ENCODE measurements at places on chromosomes 6 and 20.

GRCh38 chr6:53646606-53647005, 18.9 kb downstream of the KLHL31 start:
- DNase-seq = no peak

DNA sequence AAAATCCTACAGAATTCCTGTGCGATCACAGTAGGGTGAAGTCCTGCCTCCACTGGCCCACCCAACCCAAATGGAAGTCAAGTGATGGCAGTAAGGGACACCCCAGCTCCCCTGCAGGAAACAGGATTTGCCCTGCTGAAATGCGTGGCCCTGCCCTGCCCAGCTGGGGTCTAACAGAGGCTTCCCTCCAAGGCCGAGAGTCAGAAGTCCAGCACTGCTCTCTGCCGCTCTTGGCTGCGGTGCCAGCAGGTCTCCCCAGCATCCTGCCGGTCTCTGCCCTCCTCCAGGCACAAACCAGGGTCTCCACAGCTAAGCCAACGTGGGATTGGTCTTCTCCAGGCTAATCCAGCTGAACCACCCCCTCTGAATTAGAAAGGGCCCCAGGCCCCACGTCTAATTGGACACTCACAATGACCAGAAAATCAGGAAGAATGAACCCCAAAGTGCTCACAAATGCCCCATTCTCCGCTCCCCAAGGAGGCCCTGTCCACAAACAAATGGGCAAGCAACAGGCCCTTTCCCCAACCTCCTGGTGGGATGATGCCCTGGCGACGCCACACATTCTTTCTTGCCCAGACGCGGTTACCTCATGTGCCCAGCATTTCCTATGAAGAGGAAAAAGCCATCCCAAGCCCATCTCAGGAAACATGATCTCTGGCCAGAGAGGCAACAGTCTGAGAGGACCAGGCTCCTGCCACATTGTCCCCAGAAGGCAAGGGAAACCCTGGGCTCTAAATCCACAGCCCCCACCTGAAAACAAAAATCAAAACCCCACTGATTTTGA, 117.2 kb downstream of the BANF2 start:
- no peak for DNase-seq

DNA sequence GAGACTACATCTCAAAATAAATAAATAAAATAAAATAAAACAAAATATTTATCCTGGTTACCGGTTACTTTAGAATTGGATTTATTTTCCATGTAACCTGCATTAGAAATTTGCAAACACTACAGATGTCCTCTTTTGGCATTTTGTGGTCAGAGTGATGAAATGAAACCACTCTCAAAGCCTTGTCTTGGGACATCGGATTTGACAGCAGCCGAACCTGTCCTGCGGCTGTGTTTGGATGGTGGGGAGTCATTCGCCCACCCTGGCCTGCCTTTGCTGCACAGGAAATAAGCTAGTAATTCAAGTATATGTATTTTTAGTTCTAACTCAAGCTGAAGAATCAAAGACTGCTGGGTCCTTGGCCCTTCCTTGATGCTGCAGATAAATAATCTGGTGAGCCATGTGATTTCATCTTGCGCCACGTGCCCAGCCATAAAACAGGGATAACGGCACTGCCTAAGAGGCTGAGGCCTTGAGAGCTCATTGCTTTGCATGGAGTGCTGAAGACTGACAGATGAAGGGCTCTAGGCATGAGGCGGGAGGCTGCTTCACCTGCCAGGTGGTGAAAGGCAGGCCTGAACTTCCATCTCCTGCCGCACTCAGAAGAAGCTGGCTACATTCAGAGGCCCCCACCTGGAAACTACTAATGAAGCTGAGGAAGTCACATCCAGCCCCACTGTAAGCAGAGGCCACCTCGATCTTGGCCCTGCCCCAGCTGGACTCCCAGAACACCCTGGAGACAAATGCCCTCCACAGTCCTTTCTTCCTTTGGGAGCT, 76.9 kb downstream of the NOL4L start:
- peak; percentile 58 for DNase-seq

GRCh38 chr20:39081255-39081654, 119.1 kb downstream of the DHX35 start:
- peak; percentile 85 for DNase-seq

GRCh38 chr6:90121982-90122381, 174.7 kb downstream of the BACH2 start:
- no peak for DNase-seq

DNA sequence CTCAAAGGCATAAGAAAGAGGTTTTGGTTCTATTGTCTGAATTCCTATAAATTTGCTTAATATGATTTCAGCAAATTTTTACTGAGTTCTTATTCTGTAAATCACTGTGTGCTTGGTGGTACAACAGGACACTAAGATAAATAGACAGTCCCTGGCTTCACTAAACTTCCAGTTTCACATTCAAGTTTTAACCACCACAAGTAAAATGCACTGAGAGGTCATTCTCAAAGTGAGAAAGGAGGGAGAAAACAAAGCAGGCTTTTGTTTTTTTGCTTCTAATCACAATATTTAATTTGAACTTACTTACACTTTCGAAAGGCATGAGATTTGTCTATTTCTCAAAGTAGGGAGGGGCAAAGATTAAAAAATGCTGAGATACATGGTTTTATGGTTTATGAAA, 445.7 kb downstream of the CDC5L start:
- DNase-seq = no peak

DNA sequence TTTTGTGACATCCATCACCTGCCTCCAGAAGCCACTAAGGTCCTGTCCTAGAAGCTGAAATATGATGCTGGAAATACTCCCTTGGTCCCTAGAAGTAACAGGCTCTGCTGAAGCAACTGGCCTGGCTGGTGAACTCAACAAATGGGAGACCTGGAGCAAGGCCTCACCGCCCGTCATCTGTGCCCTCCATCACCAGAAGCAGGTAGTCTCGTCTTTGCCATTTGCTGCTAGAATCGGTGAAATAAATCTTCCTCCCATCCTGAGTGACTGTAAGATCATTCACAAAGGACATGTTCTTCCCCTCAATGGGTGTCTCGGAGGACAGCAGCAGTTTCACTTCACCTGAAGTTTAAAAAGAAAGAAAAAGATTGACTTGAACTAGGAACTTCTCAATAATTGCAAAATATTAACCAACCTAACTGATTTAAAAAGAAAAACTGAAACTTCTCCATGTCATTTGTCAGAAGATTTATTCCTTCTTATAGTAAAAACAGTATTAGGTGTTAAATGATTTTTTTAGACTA, 21.0 kb downstream of the CST7 start:
- DNase-seq = no peak

DNA sequence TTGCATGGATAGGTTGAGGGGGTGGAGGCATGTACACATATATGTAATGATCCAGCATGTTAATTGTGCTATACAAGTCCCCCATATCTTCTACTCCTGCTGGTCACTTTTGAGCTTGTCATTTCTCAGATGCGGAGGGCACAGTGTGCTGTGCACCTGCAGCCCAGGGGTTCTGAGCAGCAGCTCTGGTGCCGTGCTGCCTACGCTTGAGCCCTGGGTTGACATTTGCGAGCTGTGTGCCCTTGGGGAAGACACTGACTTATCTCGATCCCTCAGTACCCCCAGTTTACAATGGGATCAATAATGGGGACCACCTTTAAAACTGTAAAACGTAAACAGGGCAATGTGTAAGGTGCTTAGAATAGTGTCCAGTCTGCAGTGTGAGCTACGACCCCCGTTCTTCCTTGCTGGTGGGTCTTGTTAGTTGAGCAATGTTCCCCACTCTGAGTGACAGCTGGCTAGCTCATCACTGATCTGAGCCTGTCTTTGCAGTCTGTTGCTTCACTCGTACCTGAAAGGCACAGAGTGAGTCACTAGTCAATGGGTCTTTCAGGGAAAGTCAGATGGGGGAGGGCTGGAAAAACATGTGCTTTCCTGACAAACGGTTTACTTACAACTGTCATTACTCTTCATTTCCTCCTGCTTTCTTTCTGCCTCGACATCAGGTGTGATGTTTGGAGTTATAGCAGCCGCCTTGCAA, 91.7 kb downstream of the SLC2A10 start:
- no peak for DNase-seq
